Hypothalamus (tissue), 51 donors: ENCODE measurements at places on chromosomes 5 and 9.

GRCh38 chr5:64199425-64199824 lies 33.8 kb downstream of the RNF180 start:
- DNase-seq: no peak

DNA sequence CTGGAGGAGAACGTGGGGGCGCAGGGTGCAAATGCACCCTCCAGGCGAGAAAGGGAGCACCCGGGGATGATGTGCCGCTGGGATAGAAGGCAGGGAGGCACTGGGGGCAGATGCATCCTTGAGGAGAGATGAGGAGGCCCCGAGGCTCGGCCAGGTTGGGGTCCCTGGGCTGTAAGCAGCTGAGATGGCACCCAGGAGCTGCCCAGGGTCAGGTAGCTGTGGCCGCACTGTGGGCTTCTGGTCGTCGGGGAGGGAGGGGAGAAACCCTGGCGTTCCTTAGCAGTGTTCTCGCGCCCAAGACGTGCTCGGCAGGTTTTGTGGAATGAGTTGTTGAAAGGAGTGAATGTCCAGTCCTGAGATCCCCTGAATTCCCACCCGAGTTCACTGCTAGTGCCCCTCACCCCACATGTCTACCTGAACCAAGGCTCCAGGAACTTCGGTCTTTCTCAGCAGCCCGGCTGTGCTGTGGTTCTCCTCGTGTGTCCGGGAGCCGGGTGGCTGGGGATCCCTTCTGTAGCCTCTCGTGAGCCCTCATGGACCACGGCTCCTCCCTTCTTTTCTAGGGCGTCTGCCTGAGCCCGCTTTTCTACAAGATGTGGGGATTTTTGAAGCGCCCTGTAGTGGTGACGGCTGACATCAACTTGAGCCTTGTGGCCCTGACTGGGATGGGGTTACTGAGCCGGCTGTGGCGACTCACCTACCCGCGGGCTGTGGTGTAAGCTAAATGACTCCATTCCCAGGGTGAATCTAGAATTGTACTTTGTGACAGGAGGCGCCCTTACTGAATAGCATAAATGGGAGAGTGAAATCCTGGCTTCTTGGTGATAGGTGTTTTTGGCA lies 1.1 kb downstream of the POMT1 start:
- no peak for DNase-seq

GRCh38 chr9:68996462-68996861 lies 17.5 kb downstream of the PRKACG start:
- no peak for DNase-seq

DNA sequence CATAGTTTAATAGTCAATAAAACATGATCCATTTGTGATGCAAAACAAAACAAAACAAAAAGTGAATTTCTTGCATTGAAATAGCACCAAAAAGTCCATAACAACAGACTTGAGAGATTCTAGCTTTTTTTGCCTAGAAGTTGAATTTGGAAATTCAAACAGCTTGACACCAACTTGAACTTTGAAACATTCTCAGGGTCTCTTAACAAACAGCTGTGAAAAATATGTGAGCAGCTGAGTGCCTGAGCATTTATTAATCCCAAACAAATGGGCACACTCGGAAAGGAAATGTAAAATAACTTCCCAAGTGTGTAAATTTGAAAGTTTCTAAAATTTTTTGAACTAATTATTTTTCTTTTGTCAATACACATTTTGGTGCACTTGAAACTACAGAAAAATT lies 56.0 kb upstream of the HMHB1 start:
- DNase-seq: no peak

DNA sequence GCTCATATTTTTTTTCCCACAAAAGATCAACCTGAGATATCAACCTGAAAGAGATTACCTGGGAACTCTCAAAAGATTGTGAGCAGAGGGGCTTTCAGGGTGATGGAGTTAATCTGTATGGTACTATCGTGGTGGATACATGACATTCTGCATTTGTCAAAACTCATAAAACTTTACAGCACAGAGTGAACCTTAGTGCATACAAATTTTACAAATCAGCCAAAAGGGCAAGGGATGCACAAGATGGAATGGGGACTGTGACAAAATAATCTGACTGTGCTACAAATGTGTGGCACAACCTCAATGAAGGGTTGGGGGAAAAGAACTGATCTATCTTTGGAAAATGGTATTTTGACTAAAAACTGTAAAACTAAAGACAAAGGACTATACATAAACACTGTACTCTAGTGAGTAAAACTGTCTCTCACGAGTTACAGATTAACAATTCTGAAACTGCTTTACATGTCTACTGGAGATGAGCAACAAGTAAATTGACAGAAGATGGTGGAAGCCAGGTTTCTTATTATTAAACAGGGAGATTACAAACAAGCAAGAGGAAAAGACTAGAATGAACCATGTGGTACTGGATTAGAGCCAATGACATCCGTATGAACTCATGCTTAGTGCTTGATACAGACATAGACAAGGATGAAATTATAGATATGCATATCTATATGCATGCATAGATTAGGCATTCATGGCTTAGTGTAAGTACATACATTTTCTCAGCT lies 24.8 kb upstream of the RLN1 start:
- DNase-seq: no peak

GRCh38 chr5:166245556-166245955 lies 2045.9 kb upstream of the WWC1 start:
- DNase-seq: no peak

GRCh38 chr5:71828291-71829040 lies 109.4 kb downstream of the CARTPT start:
- no peak for DNase-seq

DNA sequence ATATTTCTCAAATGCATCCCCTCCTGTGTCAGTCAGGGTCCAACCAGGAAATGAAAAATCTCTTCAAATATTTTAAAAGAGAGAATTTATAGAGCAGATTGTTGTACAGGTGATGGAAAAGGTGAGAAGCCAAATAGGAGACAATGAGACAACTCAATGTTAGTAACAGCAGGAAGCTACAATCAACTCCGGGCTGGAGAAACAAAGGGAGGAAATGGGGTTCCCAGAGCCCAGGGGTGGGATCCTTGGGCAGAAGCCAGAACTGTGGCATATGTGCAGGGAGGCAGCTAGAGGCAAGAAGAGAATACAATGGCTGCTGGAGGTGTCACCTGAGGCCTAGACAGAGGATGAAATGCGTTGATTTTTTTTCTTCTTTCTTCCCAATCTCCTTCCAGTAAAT lies 361.8 kb upstream of the ACTBL2 start:
- no peak for DNase-seq

DNA sequence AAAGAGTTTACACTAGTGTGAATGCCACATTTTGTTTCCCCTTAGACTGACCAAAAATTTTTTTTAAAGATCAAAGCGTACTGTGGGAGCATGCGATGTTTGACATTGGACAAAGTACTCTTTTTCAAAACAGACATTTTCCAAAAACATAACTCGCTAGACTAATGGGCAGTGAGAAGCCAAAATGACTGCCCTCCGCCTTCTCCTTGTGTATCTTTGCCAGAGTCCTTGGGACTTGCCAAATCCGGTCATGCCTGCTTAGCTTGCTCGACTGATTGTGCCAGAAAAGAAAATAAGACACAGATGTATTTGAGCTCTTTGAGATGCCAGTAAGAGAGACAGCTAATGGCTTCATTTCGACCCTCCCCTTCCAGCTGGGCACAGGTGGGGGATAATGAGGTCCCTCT lies 157.5 kb downstream of the MAPKAP1 start:
- DNase-seq: no peak

DNA sequence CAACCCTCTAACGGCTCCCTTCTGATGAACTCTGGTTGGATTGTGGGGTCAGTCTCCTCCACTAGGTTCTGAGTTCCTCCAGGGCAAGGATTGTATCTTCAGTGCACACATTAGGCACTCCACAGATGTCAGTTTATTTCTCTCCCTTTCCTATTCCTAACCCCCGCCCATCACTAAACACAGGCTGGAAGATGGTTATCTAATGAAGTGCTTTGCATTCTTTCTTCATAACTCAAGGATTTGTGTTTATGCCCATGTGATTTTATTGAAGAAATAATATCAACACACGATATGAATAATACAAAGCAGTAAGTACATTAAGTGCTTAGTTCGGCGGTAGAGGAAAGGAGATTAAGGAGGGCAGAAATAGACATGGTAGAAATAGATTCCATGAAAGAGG lies 4.4 kb upstream of the CREBRF start:
- DNase-seq: no peak

- DNase-seq: no peak
Observed at GRCh38 chr9:121814594-121814993, 163.2 kb downstream of the DAB2IP start.

- no peak for DNase-seq
Observed at GRCh38 chr5:151868451-151868850, 56.2 kb downstream of the GLRA1 start.

DNA sequence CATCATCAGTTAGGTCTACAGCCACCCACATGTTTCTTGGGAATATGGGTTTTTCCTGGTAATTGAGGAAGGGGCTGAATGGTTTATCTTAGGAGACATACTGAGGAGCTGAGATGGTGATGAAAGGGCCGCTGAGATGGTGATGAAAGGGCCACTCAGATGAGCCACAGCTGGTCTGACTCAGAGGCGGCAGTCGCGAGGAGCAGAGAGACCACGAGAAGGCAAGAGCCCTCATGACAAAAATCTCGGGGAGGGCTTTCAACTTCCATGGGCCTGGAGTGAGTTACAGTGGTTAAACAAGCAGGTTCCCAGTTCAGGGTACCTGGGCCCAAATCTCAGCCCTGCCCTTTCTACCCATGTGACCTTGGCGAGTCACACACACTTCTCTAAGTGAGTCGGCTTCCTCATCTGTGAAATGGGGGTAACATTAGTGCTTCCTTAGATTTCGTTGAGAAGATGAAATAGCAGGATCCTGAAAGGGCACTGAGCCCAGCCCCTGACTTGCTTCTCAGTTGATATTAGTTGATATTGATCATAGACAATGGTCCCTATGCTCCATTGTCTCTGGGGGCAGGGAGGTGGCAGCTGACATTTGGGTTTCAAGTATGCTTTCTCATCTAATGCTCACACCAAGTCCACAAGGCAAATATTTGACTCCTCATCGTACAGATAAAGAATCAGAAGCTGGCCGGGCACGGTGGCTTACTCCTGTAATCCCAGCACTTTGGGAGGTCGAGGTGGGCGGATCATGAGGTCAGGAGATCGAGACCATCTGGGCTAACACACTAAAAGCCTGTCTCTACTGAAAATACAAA lies 169.5 kb downstream of the RGS3 start:
- no peak for DNase-seq

- no peak for DNase-seq
Observed at GRCh38 chr5:169655353-169655752, 18.3 kb downstream of the DOCK2 start.

GRCh38 chr5:153573326-153574033 lies 83.0 kb downstream of the GRIA1 start:
- no peak for DNase-seq

- DNase-seq: peak; percentile 72
Observed at GRCh38 chr5:154467655-154468354, 10.2 kb downstream of the HAND1 start.

GRCh38 chr9:135591506-135592330 lies 30.2 kb downstream of the PAEP start:
- DNase-seq: no peak

GRCh38 chr5:11902201-11902619 lies 2.0 kb downstream of the CTNND2 start:
- DNase-seq: no peak
